ENCODE measurements at places on chromosomes 2 and 18.

DNA sequence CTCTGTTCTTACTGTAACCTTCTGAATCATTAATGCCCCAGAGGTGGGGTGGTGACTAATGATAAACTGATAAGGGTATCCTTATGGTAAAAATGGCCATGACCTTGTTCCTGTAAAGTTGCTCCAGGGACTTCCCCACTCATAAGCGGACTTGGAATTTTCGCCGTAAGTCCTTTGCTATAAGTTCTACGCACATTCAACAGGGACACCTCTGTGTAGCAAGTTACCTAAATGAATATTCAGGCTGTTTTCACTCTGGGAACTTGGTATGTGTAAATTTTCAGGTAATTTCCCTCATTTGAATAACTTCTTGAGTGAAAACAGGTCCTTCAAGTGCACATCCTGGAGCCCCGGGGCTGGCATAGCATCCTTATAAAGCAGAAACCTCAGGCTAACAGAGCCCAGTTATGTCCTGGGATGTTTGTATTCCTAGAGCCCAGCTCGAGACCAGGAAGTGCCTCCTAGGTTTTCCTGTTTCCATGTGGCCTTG is 9.4 kb upstream of the AGFG1 start:
- no peak for DNase-seq

- no peak for DNase-seq
Measured at GRCh38 chr2:108922141-108922915, 66.7 kb downstream of the EDAR start.

GRCh38 chr2:190574169-190574568 is 39.6 kb upstream of the NEMP2 start:
- no peak for DNase-seq

DNA sequence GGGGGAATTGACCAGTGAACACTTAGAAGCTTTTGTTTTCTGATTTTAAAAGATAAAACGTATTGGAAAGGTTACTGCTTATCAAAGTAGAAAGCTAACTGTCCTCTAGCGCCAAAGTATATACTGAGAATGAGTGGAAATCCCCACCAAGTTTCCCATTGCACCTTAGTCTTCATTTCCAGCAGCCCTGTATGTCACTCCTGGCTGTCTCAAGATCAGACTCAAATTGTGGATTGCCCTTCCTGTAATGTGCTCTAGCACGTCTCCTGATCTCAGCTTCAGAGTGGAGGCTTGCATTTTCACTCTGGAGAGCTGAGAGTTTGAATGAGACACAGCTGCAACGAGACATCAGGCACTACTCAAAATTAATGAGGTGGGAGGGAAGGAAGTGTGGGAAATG is 26.6 kb downstream of the MFF start:
- DNase-seq: no peak

- DNase-seq: no peak
Measured at GRCh38 chr2:160227293-160227915, 27.3 kb upstream of the ITGB6 start.

DNA sequence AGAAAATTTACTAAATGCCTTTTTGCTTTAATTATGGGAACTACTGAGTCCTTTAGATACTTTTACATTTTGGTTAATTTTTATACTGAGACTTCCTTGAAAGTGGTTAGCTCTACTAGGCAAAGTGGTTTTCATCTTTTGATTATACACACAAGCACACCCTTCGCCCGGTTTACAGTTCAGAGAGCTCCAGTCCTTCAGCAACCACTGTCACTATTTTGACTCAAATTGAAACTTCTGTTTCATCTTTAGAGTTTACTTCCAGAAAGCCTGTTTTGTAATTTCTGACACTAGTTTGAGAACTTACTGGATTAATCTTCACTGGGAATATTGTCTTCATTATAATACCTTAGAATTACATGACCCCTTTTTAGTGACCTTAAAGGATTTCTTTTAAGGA is 140.3 kb upstream of the FOSL2 start:
- DNase-seq: no peak

GRCh38 chr18:21115519-21116411 is 4.2 kb upstream of the ROCK1 start:
- DNase-seq: no peak

GRCh38 chr2:79573895-79574674 is 61.2 kb downstream of the CTNNA2 start:
- DNase-seq: no peak

GRCh38 chr2:108304975-108305374 is 16.3 kb downstream of the SULT1C2 start:
- DNase-seq: no peak

DNA sequence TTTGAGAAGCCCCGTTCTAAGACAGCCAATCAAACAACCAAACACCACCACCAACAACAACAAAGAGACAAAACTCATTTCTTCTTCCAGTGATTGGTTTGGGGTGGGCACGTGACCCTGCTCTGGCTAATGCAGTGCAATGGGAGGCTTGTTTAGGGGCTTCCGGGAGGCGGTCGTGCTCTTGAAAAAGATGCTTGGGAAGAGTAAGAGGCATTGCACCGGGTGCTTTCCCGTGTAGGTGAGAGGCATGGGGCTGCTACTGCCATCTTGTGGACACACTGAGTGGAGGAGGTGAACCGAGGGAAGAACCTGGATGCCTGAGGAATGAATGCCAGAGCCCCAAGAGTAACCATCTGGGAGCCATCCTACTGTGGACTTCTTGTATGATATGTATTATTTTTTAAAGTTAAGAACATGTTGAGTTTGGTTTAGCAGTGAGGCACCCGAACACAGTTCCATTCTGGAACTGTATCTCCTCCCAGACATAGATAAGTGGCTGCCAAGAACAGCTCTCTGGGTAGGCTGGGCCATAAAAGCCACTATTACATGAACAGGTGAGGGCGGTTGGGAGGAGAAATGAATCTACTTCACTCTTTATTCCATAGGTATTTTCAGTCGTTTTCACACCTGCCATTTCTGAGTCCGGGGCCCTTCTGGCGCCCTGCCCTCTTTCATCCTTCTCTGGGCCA is 19.1 kb upstream of the ARHGAP25 start:
- no peak for DNase-seq

DNA sequence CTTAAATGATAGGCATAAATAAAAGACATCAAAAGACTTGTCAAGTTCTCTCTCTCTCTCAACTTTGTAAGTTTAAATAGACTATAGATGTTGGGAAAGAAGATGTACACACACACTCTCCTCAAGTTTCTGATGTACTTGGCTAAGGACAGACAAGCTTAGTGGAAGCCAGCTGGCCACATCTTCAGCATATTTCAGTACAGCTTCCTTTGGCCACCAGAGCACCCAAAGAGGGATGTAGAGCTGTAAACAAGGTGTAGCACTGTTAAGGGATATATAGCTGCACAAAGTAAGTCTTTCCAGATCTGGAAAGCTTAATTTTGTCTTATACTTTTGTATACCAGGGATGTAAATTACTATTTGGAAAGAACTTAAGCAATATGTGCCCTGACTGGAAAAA is 64.3 kb upstream of the MSTN start:
- DNase-seq: no peak

DNA sequence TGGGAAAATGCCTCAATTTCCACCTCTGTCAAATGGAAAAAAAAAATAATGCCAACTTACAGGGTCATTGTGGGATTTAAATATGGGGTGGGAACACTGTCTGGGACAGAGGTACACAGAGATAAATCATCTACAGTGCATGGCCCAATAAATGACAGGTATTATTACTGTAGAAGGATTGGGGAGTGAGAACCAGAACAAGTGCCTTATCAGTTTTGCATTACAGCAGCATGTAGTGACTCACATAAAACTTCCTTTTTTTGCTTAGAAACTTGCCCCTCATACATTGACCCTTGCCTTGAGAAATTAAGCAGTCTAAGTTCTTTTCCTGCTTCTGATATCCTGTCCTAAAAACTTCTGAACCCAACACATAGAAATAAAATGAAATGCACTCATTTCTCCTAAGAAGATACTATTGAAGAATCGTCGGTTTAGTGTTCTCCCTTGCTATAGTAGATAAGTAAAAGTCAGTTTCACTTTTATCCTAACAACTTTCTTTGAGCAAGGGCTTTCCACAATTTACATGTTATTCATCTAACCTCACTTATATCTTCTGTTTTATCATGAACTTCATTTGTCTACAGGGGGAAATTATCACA is 121.0 kb upstream of the HAAO start:
- DNase-seq: no peak

- no peak for DNase-seq
Measured at GRCh38 chr2:237919593-237919992, 47.2 kb upstream of the UBE2F start.

All from stimulated activated CD4-positive, alpha-beta T cell treated with anti-CD3 and anti-CD28 coated beads, TNF-alpha, amount 100 ng/mL, for 1 hour (primary cell).